ENCODE measurements at places on chromosomes 16 and 17. TPM values are rescaled to one million over a fixed set of nuclear protein-coding genes. Genes with fewer than 3 reads are reported as not detected.

MMP28 gene
- 3.1 TPM for total RNA-seq

MYO15A gene
- total RNA-seq = 1.9 TPM

CLEC18B gene
- total RNA-seq = 0.94 TPM

ENPP7 gene
- total RNA-seq = 0.51 TPM

KREMEN2 gene
- not detected for total RNA-seq

BICDL2 gene
- total RNA-seq = not detected

SKAP1 gene
- total RNA-seq = 14.9 TPM

SULT1A2 gene
- 7.9 TPM for total RNA-seq

CDH13 gene
- 2.2 TPM for total RNA-seq

KRTAP2-2 gene
- total RNA-seq = not detected

CASKIN1 gene
- not detected for total RNA-seq

GLIS2 gene
- total RNA-seq = 4.1 TPM

CLEC3A gene
- total RNA-seq = not detected

KRTAP4-4 gene
- total RNA-seq = not detected

C1QTNF1 gene
- total RNA-seq = 85.2 TPM

EMP2 gene
- total RNA-seq = 20.1 TPM

NOD2 gene
- total RNA-seq = 9.9 TPM

RILP gene
- total RNA-seq = 40.1 TPM

MYH2 gene
- total RNA-seq = not detected

HOXB1 gene
- not detected for total RNA-seq

SPIRE2 gene
- total RNA-seq = 1.2 TPM

QRICH2 gene
- 3.1 TPM for total RNA-seq

TMEM114 gene
- total RNA-seq = not detected

SCGB1C2 gene
- not detected for total RNA-seq

MT4 gene
- total RNA-seq = not detected

TP53TG3C gene
- total RNA-seq = not detected

THRA gene
- total RNA-seq = 15.2 TPM

KCNAB3 gene
- total RNA-seq = 6.3 TPM

CYGB gene
- 12.1 TPM for total RNA-seq

DYNLRB2 gene
- not detected for total RNA-seq

OR3A3 gene
- total RNA-seq = 0.60 TPM

PTX4 gene
- total RNA-seq = 0.85 TPM

SPATA22 gene
- 0.54 TPM for total RNA-seq

TXNDC17 gene
- 38.8 TPM for total RNA-seq

SLC35G6 gene
- not detected for total RNA-seq

PPY gene
- total RNA-seq = not detected

PCGF2 gene
- 25.7 TPM for total RNA-seq

OSGIN1 gene
- 4.7 TPM for total RNA-seq

SRL gene
- 2.6 TPM for total RNA-seq

SLC12A3 gene
- total RNA-seq = 1.6 TPM

RAP1GAP2 gene
- total RNA-seq = 14.3 TPM

SLC13A2 gene
- total RNA-seq = not detected

PHKB gene
- 117 TPM for total RNA-seq

AXIN2 gene
- total RNA-seq = 16.6 TPM

ZSCAN10 gene
- 0.85 TPM for total RNA-seq

TBC1D3B gene
- total RNA-seq = 12.5 TPM

TAT gene
- 0.30 TPM for total RNA-seq

HBQ1 gene
- 6.6 TPM for total RNA-seq

IFI35 gene
- 47.5 TPM for total RNA-seq

KRTAP4-3 gene
- not detected for total RNA-seq

CRYBA1 gene
- total RNA-seq = not detected

HSD17B1 gene
- total RNA-seq = 0.69 TPM

SRCAP gene
- 81.2 TPM for total RNA-seq

HIC1 gene
- 59.6 TPM for total RNA-seq

DPEP3 gene
- total RNA-seq = 0.57 TPM

SSTR5 gene
- total RNA-seq = not detected

GJC1 gene
- total RNA-seq = 1.7 TPM

CLEC18C gene
- total RNA-seq = 0.28 TPM

TEKT3 gene
- total RNA-seq = not detected
